Psoas muscle (tissue), 8 donors: ENCODE measurements at places on chromosomes 12 and 14. TPM values are rescaled to one million over a fixed set of nuclear protein-coding genes. Genes with fewer than 3 reads are reported as not detected.

DNA sequence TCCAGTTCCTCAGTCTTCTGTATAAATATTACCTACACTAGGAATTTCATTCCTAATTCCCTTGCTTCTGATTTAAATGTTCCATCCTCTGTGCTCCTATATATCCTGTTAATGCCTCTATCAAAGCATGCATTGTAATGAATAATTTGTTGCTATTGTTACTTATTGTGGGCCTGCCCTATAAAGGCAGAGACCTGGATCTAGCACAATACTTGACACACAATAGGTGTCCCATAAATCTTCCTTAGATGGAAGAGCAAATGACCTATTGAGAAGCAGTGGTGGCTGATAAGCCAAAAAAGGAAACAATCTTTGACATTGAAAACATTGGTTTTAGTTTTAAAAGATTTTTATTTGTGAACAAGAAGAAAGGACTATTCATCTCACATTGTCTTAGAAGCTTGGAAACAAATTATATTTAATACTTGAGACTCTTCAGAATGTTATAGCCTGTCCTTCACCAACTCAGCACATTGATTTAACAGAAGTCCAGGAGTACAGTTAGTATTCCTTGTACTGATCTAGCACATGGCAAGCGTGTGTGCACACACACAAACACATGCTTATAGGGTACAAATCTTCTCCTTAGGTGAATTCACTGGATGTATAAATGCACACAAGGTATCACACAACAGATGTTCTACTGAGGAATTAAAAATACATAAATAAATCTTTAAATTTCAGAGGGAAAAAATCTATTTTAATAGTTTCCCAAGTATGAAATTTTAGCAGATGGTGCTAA lies 135.9 kb downstream of the DUSP6 start:
- DNase-seq = no peak

GRCh38 chr12:107163413-107163812 lies 70.1 kb upstream of the CRY1 start:
- DNase-seq = no peak

GRCh38 chr12:18419311-18419710 lies 158.0 kb downstream of the PIK3C2G start:
- DNase-seq = no peak

DNA sequence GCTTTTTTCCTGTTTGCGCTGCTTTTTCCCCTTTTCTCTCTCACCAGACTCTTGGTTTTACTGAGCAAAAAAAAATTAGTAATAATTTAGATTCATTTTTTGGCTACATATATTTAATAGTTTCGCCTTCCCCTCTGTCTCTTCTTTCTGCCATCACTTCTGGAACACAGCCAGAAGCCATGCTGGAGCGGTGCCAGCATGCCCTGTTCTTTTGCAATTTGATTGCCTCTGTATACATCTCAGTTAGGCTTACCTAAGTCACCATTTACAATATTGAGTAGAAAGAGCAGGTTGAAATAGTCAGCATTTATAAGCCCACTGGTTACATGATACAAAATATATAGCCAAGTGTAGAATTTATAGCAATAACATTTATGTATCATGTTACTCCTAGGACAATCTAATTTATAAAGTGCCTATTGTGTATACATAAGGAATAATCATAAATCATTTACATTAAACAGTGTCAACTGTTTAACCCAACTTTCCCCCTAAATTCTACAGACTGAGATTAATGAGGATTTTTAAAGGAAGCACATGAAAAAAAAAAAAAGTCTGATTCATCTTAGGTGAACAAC lies 413.8 kb upstream of the SOX5 start:
- DNase-seq = no peak

DNA sequence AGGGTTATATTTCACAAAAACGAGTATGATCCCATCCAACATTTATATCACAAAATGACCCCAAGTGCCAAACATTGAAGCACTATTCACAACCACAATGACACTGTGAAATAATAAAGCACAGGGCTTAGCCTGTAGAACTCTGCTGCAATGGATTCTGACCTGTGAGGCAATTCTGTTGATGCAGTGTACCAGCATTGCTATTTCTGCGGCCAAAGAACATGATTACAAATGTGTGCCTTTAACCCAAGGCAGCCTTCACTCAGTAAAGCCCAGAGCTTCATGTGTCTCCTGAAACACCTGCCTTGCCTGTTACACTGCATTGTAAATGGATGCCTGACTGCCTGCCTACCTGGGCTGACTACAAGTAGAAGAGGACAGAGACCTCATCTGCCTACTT lies 158.0 kb downstream of the PPM1H start:
- DNase-seq = no peak

DNA sequence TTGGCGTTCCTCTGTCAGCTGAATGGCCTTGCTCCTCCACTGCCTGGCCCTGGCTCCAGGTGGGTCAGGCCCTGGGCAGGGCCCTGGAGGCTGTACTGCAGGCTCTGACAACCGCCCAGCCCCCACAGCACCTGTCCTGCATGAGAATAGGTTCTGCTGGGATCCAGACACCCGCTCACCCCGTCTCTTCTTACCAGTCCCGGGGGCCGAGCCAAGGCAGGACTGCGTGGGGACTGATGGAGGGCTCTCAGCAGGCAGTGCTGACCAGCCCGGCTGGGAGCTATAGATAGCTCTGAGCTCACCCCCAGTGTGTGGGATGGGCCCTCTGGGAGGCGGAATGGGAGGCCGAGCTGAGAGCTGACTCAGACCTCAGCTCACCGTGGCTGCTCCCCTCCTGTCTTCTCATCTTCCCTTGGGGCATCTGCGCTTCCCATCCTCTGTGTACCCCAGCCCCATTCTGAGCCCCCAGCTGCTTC lies 39.6 kb downstream of the TEAD4 start:
- peak; percentile 91 for DNase-seq

DNA sequence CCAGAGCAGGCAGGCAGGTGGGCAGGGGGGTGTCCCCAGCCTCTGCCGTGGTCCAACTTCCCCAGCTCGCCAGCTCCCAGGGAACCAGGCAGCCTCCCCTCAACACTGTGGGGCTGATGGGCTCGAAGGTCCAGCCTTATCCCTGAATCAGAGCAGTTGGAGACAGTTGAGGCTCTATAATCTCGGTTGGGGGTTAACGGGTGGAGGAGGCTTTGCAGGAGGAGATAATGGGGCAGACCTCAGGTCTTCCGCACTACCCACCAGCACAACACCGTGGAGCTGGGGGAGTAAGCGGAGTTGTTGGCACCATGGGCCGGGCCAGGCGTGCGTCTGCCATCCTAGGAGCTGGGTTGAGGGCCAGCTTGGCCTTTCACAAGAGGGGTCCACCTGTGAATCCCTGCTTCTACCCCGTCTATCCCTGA lies 13.9 kb upstream of the HDAC7 start:
- DNase-seq = no peak

APOLD1 gene
- 17.0 TPM for polyA plus RNA-seq

FBXL14 gene
- polyA plus RNA-seq = 13.8 TPM

LTB4R2 gene
- 0.08 TPM for polyA plus RNA-seq

PRKAG1 gene
- polyA plus RNA-seq = 67.5 TPM

FOXA1 gene
- 0.01 TPM for polyA plus RNA-seq
